NCI-H1930 (cell line): ENCODE measurements at places on chromosomes 1 and 21.
A peak's percentile ranks its signal among the peaks of the same experiment; 100 is the strongest.

DNA sequence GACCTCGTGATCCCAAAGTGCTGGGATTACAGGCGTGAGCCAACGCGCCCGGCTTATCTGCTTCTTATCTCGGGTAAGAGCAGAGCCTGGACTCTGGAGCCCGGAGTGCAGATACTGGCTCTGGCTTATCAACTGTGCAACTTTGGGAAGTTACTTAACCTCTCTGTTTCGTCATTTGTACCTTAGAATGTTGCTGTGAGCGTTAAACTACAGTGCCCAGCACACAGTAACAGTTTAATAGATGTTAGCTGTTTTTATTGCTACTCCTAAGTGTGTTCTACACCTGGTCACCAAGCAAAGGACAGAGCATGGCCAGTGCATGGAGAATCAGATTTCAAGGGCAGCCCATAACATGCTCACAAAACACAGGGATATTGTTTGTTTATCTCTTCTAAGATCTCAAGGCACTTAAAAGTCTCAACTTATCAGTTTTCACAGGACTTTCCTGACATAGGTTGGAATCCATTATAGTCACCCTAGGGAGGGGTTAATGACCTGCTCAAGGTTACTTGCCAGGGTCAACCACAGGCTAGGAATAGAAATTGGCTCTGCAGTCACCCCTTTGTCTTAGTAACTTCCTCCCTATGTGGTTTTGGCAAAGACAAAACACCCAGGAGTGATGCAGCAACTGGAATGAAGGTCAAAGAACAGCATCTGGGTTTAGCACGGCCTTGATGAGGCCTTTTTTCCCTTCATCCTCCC is 22.5 kb upstream of the SRP9 start:
- no peak for DNase-seq

GRCh38 chr1:106846656-106847055 is 209.8 kb upstream of the PRMT6 start:
- no peak for DNase-seq

- DNase-seq = no peak
Measured at GRCh38 chr1:182389619-182390047, 2.0 kb downstream of the GLUL start.

DNA sequence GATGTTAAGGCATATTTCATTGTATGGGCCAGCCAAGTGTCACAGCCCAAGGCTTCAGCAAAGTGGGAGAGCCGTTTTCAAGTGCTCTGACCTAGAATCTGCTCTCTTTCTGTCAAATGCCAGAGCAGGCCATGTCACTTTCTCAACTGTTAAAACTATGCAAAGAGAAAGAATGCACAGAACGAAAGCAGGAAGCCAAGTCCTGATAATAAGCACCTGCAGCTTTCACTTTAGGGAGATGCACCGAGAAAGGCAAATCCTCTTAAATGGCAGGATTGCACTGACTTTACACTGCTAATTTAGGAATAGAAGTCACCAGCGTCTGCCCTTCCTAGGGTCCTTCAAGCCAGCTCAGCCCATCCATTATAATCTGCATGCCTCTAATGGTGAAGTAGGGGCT is 49.2 kb upstream of the NTPCR start:
- DNase-seq = no peak

- no peak for DNase-seq
Measured at GRCh38 chr1:200311256-200311655, 98.6 kb downstream of the ZNF281 start.

DNA sequence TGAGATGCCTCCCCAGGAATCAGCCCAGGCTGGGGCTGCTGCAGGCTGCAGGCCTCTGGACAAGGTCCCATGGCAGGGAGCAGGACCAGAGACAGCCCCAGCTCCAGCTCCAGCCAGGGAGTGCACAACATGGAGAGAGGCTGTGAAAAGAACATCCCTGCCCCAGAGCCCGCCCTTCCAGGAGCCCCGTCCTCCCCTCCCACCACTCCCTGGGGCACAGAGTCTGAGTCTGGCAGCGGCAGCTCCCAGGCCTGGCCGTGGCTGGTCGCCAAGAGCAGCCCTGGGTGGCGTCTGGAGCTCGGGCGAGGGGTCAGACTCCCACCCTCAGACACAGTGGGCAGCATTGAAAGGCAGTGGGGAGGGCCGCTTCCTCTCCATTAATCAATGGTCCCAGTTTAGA is 37.8 kb downstream of the MEGF6 start:
- no peak for DNase-seq

DNA sequence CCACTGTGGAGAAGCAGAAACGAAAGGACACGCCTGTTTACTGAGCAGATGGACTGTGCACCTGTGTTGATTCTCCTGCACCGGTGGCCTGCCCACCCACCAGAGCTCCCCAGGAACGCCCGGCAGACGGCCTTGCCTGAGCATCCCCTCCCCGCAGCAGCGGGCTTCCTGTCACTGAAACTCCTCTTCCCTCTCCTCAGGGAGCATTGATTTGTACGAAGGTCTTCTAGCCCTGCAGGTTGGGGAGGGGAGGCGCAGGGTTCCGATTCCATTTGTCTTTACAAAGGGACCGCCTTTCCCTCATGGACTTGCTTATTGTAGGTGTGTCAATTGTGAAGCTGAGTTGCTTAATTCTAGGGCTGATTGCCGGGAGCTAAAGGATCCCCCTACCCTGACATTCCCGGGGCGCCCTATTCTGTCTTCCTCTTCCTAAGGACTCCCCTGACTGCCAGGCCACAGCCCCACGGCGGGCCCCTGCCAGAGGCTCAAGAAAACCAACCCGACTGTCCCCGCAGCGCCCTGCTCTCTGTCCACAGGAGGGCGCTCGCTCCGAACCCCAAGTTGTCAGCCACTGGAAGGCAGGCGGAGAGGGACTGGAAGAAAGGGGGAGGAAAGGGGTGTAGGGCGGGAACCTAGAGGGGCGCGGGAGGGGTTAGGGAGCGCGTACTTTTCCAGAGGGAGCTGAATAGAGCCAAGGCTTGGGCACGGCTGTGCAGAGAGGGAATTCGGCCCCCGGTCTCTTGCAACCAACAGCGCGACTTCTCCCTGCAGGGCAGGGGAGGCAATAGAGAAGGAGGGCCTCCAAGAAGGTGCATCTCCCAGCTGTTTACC is 2.8 kb downstream of the S100A6 start:
- peak; percentile 60 for DNase-seq

DNA sequence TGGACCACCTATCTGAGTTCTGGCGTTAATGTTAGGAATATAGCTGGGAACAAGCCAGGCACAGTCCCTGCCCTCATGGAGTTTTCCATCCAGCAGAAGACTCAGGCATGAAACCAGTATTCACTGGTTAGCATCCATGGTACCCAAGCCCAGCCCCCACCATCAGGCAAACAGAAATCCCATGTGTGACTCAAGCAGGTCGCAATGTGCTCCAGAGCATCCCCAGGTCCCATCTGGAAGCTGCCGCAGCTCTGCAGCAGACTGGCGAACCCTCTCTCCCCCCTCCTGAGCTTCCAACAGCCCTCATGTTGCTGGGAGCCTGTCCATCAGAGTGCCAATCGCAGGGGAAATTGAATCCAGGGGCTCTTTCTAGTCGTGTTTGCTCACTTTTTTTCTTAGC is 174.2 kb downstream of the RRAGC start:
- DNase-seq = no peak

DNA sequence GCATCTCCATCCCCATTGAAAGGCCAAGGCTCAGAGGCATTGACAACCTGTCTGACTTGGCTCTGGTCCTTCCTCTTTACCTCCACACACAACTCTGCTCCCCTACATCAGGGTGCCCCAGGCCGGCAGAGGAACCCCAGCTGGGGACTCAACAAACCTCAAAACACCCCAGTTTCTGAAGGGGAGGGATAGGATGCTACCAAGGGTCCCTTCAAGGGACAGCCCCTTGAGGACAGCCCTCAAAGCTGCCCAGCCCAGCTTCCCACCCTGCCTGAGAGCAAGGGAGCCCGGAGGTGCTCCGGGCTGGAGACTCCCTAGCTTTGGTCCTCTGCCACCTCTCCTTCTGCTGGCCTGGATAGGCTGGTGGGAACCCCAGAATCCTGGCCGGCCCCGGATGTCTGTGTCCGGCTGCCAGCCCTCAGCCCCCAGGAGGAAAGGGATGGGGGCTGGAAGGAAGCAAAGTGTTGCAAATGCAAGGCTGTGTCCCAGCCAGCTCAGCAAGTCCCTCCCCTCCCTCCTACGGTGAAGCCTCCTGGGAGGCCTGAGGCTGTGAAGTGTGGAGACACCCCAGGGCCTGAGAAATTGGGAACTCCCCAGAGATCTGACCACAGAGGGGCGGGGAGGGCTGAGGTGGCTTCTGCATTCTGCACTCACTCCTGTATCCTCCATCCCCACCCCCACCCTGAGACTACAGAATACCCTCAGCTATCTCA is 1.1 kb upstream of the MARCKSL1 start:
- no peak for DNase-seq

- no peak for DNase-seq
Measured at GRCh38 chr21:38988509-38989378, 183.0 kb downstream of the ETS2 start.

GRCh38 chr1:31837451-31838158 is 21.8 kb upstream of the SPOCD1 start:
- DNase-seq = no peak

- no peak for DNase-seq
Measured at GRCh38 chr1:47578721-47579419, 141.0 kb downstream of the FOXD2 start.

DNA sequence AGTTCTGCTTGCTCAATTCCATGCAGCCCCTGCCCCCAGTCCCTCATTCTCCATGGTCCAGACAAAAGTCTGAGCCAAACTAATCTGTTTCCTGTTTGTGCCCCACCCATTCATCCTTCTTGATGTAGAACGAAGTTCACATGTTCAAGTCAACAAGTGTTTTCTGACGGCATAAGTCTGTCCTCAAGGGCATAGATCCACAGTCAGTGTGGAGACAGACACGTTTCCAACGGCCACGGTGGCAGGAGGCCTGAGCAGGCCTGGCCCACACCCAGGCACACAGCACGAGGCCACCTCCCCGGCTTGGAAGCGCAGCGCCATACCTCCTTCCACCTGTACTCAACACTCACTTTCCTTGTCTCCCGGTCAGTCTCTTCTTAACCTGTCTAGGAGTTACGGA is 16.1 kb downstream of the ADORA1 start:
- no peak for DNase-seq

- peak; percentile 97 for DNase-seq
Measured at GRCh38 chr21:44517175-44517899, 22.7 kb downstream of the KRTAP10-1 start.

- no peak for DNase-seq
Measured at GRCh38 chr1:223837206-223837605, 8.5 kb downstream of the TP53BP2 start.

DNA sequence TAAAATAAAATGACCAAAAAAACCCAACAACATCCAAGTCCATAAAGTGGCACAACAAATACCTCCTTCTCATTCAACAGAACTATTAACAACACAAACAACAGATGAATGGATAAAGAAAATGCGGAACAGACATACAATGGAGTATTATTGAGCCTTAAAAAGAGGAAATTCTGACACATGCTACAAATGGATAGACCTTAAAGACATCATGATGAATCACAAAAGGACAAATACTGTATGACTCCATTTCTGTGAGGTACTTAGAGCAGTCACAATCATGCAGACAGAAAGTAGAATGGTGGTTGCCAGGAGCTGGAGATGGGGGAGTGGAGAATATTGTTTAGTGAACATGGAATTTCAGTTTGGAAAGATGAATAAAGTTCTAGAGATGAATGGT is 42.6 kb downstream of the EYA3 start:
- no peak for DNase-seq

- no peak for DNase-seq
Measured at GRCh38 chr1:70277875-70278274, 56.7 kb downstream of the SRSF11 start.

DNA sequence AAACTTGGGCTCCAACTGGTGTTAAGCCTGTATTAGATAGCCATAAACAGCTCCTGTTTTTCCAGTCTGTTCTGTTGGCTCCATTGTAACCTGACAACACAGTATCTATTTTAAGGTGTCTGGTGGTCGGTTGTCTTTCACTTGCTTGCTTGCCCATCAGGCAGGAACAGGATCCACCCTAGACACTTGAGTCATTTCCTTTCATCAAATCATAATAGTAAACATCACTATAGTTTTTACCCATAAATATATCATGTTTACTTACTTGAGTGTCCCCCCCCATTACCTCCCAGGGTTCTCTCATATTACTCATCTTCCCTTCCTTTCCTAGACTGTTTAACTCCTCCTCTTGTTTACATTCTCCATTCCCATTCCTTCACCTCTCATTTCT is 2.9 kb downstream of the DDI2 start:
- no peak for DNase-seq

- no peak for DNase-seq
Measured at GRCh38 chr1:177044390-177044789, 120.1 kb downstream of the ASTN1 start.

GRCh38 chr21:26115305-26115704 is 55.3 kb downstream of the APP start:
- peak; percentile 89 for DNase-seq

GRCh38 chr1:82829527-82829926 is 1028.8 kb downstream of the ADGRL2 start:
- no peak for DNase-seq

DNA sequence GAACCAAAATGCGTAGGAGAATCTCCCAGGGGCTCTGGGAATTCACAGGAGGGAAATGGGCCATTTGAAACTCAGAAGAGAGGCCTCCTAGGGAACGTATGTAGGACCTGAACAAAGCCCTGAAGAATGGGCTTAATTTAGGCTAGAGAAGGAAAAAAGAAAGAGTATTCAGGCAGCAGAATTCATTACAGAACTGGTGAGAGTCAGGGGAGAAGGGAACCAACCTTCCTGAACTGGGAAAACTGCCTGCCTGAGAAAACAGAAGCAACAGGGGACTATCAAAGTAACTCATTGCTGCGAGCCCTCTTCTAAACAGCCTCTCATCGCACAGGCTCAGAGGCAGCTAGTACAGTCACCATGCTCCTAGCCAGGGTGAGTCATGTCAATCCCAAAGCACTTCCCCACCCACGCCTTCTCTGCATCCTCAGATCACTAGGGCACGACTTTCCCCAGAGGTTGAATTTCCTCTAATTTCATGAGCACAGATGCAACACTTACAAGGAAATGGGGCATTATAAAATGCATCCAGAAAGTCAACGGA is 98.1 kb downstream of the ADSS2 start:
- DNase-seq = no peak

DNA sequence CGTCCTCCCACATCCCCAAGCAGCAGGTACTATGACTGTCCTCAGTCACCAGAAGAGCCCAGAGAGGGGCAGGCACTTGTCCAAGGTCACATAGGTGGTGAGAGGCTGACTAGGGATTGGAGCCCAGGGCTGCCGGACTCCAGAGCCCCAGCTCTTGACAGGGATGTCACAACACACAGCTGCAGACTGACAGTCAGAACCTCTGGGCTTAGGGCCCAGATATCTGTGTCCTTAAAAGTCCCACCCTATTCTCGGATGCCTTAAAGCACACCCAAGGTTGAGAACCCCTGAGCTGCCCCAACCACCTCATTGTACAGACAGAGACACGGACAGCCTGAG is 622.9 kb downstream of the MATN1 start:
- no peak for DNase-seq

GRCh38 chr1:183859119-183859518 is 54.2 kb downstream of the RGL1 start:
- no peak for DNase-seq
